CD8-positive, alpha-beta memory T cell (primary cell): ENCODE measurements at places on chromosomes 2 and 18. TPM values are rescaled to one million over a fixed set of nuclear protein-coding genes. Genes with fewer than 3 reads are reported as not detected.

Gene ERBB4
- total RNA-seq, result not detected

Gene TBR1
- total RNA-seq, result not detected

- no peak for DNase-seq
These were observed 1612.6 kb upstream of the CELF4 start for GRCh38 chr18:39178166-39178565.

- DNase-seq, result no peak
These were observed 106.0 kb downstream of the DTNB start for GRCh38 chr2:25567406-25567805.

Gene MBP
- 60.0 TPM for total RNA-seq

Gene C2orf92
- 6.5 TPM for total RNA-seq

GRCh38 chr2:218075975-218076811 lies 7.1 kb downstream of the RUFY4 start:
- no peak for DNase-seq

DNA sequence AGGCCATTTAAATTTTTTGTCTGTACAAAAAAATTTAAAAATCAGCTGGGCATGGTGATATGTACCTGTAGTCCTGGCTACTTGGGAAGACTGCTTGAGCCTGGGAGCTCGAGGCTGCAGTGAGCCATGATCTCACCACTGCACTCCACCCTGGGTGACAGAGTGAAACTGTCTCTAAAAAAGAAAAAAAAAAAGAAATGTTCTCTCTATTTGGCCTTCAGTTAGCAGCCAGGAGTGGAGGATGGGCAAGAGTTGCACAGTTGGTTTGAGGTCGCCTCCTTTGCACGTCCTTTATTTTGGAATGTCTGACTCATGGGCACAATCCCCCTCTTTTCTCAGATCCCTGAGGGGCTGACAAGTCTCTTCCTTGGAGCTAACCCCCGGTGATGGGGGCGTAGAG lies 26.3 kb downstream of the ITM2C start:
- no peak for DNase-seq

Gene HTR2B
- total RNA-seq, result not detected

DNA sequence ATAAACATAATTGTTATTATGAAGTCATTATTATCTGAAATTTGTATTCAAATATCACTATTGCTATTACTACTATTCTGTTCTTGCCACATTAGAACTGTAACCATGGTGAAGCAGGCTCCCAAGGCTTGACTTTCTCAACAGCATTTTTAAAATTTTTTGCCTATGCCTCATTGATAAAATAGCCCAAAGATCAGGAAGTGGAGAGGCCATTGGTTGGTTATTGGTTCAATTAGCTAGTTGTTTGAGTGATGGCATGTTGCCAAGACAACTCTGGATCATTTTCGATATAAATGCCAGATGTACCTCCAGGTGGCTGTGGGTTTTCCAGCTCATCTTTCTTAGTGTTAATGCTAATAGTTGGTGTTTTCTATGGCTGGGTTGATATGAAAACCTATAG lies 513.5 kb downstream of the TRIB2 start:
- DNase-seq, result no peak

DNA sequence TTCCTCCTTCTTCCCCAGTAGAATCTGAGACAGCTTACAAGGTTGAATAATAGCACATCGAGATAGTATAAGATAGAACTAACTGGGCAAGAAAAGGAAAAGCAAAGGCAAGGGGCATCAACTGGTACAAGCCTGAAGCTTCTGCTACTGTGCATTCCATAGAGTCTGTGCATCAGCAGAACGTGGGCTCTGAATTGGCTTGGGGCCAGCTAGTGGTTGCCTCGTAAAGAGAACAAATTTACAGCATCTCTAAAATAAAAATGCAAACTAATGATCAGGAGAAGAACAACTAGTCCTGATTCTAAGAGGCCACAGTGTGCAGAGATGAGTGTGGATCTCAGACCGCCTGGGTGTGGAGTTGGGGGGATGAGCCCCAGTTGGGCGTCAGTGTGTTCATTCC lies 36.6 kb downstream of the UPP2 start:
- no peak for DNase-seq

GRCh38 chr2:204177251-204177976 lies 240.9 kb downstream of the ICOS start:
- DNase-seq, result no peak

Gene CDCA7
- 23.5 TPM for total RNA-seq

Gene GPR155
- 4.5 TPM for total RNA-seq

- DNase-seq, result no peak
These were observed 92.0 kb downstream of the SS18 start for GRCh38 chr18:25998461-25998860.

- no peak for DNase-seq
These were observed 157.4 kb downstream of the TAF4B start for GRCh38 chr18:26383454-26384270.

GRCh38 chr2:236305964-236306605 lies 41.9 kb upstream of the ASB18 start:
- no peak for DNase-seq

Gene ARHGAP15
- 41.3 TPM for total RNA-seq

Gene HJURP
- total RNA-seq, result 37.9 TPM

DNA sequence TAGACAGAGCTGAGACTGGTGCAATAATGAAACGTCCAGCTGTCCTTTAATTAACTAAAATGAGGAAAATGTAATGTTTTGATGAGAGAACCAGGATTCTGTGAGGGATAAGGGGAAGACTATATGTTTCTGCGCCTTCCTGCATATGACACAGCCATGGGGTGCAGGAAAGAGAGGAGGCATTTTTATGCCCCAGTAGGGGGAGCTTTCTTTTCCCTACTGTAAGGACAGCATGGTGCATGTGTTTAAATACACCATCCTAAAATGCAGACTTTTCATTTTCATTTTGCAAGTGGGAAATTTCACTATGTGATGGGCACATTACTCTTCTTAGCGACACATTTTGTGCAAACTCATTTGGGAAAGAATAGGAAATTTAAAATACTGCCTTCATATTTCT lies 446.1 kb downstream of the ARHGAP15 start:
- no peak for DNase-seq

DNA sequence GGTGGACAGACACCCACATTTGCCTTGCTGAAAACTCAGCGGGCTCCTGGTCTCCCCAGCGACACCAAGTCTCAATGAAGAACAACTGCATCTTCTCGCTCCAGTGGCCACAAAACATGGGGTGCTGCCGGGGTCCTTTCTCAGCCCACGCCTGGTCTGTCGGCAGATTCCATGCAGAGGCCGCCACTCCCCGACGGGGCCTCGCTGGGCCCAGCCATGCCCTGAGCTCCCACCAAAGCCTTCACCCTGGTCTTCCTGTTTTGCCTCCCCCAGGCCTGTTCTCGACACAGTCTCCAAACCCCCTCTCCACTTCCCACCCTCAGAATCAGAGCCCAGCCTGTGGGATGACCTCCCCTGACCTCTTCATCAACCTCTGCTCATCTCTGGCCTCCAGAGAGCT lies 31.2 kb downstream of the DIPK1C start:
- no peak for DNase-seq

- DNase-seq, result no peak
These were observed 608.1 kb upstream of the REG3G start for GRCh38 chr2:78417355-78417754.

DNA sequence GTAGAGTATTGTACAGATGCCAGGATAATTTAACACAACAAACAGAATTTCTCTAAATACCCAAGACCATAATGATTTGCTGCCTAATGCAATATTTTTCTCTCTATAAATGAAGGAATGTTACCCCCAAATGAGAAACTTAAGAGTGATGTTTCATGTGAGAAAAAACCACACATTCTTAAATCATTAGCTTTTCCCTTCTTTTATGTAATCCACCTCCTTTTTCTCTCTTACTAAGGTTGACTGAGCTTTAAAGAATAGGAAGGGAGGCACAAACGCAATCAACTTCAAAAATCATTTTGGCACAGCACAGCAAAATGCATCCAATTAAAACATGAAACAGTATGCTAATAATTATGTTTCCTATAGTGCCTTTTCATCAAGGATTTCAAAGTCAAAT lies 698.1 kb upstream of the CDH2 start:
- no peak for DNase-seq

Gene SPAG16
- total RNA-seq, result 8.2 TPM

Gene TRAF3IP1
- total RNA-seq, result 14.7 TPM

Gene PLB1
- total RNA-seq, result 0.39 TPM

Gene CXCR4
- total RNA-seq, result 106 TPM

Gene LCT
- total RNA-seq, result 0.48 TPM

- no peak for DNase-seq
These were observed 121.3 kb downstream of the FMNL2 start for GRCh38 chr2:152456262-152456661.

Gene PPP1R1C
- not detected for total RNA-seq

DNA sequence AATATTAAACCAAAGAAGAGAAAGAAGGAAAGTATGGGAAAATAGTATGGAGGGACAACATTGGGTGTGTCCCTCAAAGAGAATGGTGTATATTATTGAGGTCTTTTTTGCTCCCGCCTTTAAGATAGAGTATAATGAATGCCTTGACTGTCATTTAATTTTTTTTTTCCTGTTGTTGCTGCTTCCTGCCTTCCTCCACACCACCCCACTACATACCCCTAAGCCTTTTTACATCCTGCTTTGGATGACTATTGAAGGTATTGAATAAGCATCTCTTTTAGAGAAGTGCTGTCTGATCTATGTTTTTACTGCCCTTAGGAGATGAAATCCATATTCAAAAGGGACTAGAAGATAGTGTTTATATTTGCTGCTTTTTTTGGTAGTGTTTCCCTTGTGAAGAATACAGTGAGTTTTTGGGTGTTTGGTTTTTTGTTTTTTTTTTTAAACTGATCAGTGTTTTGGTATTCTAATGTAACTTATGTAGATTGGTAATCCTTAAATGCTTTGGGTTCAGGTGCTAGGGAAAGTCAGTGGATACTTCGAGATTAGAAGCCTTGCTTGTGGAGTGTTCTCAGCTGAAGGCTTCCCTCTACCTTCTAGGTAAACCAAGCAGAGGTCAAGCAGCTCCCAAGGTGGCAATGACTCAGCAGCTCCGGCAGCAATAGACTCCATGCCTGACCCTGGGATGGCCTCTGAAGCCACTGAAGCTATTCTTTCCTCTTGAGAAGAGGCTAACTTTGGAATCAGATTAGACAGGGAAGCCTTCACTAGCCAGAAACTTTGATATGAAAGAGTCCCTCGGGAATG lies 5.0 kb downstream of the FZD7 start:
- no peak for DNase-seq

Gene PDCD1
- total RNA-seq, result 39.3 TPM

Gene UGT1A3
- total RNA-seq, result not detected

DNA sequence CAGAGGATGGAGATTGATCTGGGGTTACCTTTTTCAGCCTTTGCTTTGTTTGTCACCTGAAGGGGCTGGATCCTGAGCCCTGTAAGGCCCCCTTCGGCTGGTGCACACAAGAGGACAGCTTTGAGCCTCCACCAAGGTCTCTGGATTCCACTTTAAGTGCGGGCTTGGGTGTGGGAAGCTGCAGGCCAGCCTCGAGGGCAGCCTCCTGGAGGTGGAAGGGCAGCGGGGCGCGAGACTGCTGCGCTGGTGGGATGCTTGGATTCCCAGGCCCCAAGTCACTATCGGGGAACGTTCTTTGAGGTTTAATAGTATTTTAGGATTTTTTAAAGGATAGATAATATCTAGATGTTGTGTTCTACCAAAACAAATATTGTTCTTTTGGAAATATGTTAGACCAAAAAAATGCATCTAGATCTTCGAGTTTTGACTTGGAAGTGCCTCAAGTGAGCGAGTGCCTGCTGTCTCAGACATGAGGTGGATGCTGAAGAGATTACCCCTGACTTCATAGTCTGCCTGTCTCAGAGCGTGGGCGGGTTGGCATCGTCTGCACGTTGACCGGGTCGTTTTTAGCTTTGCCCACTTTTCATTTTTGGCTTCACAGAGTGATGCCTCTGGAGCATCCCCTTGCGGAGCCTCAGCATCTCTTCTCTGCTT lies 113.8 kb downstream of the AGAP1 start:
- DNase-seq, result no peak

DNA sequence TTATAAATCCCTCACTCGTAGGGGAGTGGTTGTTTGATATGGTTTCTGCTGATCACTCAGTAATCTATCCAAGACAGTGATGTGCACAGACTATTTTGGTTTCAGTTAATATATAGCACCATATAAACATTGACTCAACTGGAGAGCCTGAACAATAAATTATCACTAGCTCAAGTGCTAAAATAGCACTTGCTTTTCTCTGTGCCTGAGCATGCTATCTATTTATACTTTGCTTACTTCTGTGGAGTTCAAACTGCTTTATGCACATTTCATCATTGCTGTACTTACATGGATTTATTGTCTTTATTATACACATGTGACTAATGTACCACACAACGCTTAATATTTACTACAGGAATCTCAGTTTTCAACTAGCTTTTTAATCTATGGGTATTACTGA lies 133.6 kb downstream of the BCL2 start:
- no peak for DNase-seq

DNA sequence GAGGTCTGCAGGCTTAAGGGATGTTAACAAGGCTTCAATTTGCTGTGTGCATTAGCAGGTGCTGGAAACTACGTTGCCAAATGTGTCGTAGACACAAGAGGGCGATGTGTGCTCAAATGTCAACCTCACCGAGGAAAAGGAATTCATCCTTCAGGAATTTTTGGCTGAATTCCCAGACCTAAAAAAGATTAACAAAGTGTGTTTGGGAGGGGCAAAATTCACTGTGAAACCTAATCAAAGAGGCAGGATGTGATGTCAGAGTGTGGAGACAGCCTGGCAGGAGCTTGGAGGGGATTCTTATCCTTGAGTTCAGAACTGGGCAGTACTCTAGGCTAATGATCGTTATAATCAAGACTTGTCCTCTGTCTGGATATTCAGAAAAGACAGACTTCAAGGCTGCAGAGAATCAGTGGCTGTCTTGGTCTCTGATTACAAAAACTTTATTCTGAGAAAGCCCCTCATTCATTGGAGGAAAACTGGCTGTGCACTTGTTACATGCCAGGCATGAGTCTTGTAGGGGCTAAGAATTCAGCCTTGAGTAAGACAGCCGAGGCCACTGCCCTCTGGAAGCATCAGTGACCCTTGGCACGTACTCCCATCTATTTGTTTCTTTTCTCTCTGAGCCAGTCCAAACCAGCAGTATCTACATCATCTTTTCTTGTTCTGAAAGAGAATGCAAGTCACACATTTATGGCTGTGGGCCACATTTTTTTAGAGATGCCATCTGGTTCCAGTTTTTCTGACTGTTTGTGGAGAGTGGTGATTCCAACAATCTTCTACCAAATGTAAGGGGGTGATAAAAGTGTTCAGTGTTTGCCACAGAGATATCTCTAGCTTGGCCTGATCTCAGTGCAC lies 18.7 kb upstream of the SCYGR1 start:
- no peak for DNase-seq
